ENCODE measurements at places on chromosomes 3 and 15. TPM values are rescaled to one million over a fixed set of nuclear protein-coding genes. Genes with fewer than 3 reads are reported as not detected.

DNA sequence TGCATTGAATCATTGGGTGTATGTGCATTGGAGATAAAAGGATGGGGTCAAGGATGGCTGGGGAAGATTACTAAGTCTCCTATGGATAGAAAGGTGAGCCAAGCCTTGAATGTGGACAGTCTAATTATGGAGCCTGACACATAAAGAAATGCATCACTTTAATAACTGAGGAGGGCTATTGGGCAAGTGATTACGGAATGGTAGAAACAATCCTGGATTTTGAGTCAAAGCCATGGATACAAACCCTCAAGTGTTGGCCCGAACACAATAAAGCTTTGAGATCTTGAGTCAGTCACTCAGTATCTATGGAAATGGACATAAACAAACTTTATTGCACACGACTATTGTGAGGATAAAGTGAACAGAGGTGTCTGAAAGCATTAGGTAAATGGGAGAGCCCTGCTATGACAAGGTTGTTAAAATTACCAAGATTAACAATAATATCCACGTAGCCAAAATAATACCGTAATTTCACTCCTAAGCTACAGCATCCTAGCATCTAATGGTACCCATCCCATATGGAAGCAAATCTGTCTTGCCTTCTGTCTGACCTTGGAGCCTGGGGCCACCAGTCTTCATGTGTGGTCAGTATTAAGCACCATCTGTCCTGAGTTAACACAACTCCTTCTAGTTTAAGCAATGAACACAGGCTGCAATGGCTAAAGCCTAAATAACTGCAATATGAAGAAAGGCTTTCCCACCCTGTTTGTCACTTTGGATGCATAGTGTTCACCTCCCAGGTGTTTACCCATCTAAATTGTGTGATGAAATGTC, 136.9 kb upstream of the PRICKLE2 start:
- no peak overlapping the region for H3K27ac ChIP-seq
- H3K4me1 ChIP-seq: no peaks in the 10 kb centered on the region
- no peak overlapping the region for H3K4me3 ChIP-seq
- DNase-seq: no peak

WDR72 gene
- total RNA-seq: not detected

DNA sequence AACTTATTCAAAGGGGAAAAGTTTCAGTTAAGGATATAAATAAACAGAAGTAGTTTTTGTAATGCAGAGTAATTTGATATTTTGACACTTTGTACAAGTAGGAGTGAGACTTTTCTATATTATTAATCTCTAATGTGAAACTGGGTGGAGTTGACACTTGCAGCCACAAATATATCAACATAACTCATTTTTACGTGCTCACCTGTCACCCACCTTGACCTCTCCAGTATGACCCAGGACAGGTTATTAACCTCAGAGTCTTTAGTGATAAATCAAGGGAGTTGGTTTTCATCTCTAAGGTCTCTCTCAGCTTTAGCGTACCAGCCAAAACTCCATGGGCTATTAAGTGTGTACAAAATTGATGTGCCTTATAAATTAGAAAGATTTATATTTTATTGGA, 7.4 kb downstream of the CRYBG3 start:
- DNase-seq: no peak
- no peak overlapping the region for H3K4me3 ChIP-seq
- no peaks in the 10 kb centered on the region for H3K4me1 ChIP-seq
- H3K36me3 ChIP-seq: no peaks in the 10 kb centered on the region

GRCh38 chr15:70199540-70200410, 102.1 kb upstream of the TLE3 start:
- H3K4me3 ChIP-seq: no peak overlapping the region
- DNase-seq: no peak
- H3K4me1 ChIP-seq: peaks cover 9% of the 10 kb centered on the region

TGM4 gene
- not detected for total RNA-seq

COLQ gene
- 6.1 TPM for total RNA-seq

DNA sequence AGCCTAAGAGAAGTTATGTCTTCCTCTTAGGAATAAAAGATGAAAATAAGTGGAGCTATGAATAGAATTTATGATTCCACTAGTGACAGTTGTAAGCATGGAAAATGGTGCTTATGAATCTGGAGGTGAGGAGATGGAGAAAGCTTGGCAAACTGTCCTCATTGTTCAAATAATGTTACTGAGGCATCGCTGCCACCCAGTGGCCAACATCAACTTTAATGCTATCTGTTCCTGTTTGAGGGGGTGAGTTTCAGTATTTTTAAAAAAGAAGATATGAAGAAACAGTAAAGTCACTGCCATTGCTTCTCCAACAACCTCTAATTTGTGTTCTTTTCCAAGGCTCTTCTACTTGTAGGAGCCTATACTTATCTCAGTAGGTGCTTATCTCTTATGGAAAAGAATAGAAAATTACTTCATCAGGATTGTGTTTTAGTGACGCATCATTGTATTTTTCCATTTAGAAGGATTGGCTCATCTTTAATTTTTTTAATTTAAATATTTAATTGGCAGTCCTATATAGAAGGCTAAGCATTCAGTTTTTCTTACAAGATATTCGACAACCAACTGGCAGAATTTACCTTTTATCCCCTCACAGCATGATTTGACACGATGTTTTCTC, 260.4 kb upstream of the P2RY1 start:
- no peak for DNase-seq
- H3K27ac ChIP-seq: no peak overlapping the region
- no peaks in the 10 kb centered on the region for H3K36me3 ChIP-seq
- peaks cover 3% of the 10 kb centered on the region for H3K27me3 ChIP-seq
- H3K4me1 ChIP-seq: no peaks in the 10 kb centered on the region
- no peak overlapping the region for H3K4me3 ChIP-seq

DNA sequence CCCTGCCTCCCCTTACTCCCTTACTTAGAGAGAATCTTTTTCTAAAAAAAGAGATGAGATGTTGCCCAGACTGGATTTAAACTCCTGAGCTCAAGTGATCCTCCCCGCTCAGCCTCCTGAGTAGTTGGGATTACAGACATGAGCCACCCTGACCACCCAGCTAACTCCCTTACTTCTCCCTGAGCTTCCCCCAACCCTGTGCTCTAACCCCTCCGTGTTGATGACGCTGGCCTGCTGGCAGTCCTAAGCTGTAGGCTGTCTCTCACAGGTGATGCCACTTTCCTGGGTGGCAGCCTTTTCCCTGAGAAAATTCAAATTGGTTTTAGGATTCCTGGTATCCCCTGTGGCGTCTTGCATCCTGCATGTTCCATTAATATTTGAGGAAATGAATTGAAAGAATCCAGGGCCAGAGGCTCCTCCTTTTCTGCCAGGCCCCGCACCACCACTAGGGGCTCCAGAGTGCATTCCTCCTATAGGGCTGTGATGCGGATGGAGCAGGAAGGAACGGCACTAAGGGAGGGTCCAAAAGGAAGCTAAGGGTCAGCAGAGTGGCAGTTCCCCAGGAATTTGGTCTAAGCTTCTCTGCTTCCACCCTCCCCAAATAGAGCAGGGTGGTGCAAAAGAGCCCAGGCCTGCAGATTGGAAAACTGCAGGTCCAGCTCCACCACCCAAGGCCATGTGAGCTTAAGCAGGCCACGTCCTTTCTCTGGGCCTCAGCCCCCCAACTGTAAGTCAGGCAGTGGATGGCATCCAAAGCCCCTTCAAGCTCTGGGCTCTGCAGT, 101.1 kb downstream of the DAPK2 start:
- peaks cover 9% of the 10 kb centered on the region for H3K4me1 ChIP-seq
- DNase-seq: peak; percentile 56
- H3K27me3 ChIP-seq: no peaks in the 10 kb centered on the region

- no peaks in the 10 kb centered on the region for H3K27me3 ChIP-seq
- H3K4me3 ChIP-seq: no peak overlapping the region
- H3K27ac ChIP-seq: no peak overlapping the region
- no peaks in the 10 kb centered on the region for H3K36me3 ChIP-seq
- no peaks in the 10 kb centered on the region for H3K4me1 ChIP-seq
- no peak for DNase-seq
These were observed 11.7 kb upstream of the FSTL1 start for GRCh38 chr3:120462409-120462959.

ARID3B gene
- total RNA-seq: 32.9 TPM

TMCO5A gene
- not detected for total RNA-seq

SKOR1 gene
- 0.30 TPM for total RNA-seq
